ENCODE measurements at places on chromosomes 7 and 10.
A peak's percentile ranks its signal among the peaks of the same experiment; 100 is the strongest.

GRCh38 chr7:40716052-40716451 is 581.2 kb downstream of the SUGCT start:
- no peak for DNase-seq

- DNase-seq: no peak
These were observed 82.3 kb upstream of the GPR26 start for GRCh38 chr10:123583639-123584418.

GRCh38 chr10:35005868-35006267 is 84.3 kb downstream of the CUL2 start:
- DNase-seq: no peak

DNA sequence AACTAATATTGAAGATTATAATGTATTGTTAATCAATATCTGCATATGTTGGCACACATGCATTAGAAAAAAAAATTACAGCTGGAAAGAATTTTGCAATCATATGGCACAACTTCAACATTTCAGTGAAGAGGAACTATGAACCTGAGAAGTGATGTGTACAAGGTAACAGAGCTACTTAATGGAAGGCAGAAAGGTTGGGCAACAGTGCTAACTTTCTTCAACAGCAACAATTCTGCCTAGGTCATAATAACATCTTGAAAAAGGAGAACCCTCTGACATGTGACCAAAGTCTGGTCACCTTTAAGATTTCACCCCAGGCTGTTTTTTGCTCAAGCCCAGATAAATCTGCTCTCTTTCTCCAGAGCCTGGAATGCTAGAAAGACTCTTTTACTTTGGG is 47.9 kb upstream of the SKAP2 start:
- DNase-seq: no peak

GRCh38 chr10:15211464-15211979 is 43.0 kb upstream of the NMT2 start:
- DNase-seq: no peak

GRCh38 chr7:11923376-11923930 is 91.5 kb upstream of the THSD7A start:
- DNase-seq: no peak

GRCh38 chr10:52215745-52216361 is 98.2 kb upstream of the DKK1 start:
- DNase-seq: peak; percentile 75

GRCh38 chr7:77271766-77272165 is 72.1 kb upstream of the FGL2 start:
- DNase-seq: no peak

- DNase-seq: peak; percentile 75
These were observed 3.6 kb downstream of the NXPH1 start for GRCh38 chr7:8436965-8437364.

Measured in GM12865 (cell line).